ELF-1 (cell line): ENCODE measurements at places on chromosomes 16 and 17.

DNA sequence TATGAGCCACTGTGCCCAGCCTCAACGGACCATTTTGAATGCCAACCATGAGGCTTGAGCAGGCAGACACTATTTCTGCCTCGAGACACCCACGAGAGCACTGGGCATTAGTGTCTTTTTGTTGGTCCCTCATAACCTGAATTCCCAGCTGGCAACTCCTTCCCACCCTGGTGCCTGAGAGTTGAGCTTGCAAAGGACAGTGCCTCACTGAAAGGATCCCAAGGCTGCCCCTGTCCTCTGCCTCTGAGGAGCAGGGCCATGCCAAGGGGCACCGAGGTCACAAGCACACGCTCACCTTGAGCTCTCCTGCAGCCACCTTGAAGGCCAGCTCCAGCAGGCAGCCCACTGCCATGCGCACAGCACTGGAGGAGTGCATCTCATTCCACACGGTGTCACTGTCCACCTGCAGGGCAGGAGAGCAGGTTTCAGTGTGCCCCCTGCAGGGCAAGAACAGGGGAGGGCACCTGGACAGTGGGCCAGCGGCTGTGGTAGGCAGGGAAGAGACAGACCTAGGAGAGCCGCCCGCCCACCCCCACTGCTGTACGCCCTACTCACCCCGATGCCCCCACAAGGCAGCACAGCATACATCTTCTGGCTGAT lies 12.8 kb downstream of the G6PC3 start:
- DNase-seq: peak; percentile 71

GRCh38 chr16:48903039-48903438 lies 293.1 kb upstream of the N4BP1 start:
- DNase-seq: peak; percentile 14

DNA sequence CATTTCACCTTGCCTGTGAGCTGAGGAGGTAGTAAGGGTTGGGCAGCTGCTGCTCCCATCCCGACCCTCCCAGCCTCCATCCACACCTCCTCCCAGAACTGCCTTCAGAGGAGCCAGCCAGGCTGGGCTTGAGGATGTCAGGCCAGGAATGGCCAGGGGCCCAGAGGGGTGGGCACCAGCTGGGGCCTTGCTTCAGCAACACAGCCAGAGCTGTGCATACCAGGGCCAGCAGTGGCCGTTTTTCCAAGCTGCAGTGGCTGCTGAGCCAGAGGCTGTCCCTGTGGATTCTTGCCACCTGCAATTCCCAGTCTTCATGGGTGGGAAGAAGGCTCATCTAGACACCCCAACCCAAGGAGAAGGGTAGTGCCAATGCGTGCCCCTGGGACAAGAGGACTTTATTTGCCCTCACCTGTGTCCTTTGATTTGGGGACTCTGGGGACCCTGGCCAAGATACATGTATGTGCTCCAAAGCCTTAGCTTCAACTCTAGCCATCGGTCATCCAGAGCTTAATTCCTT lies 153.4 kb upstream of the SDK2 start:
- DNase-seq: no peak

DNA sequence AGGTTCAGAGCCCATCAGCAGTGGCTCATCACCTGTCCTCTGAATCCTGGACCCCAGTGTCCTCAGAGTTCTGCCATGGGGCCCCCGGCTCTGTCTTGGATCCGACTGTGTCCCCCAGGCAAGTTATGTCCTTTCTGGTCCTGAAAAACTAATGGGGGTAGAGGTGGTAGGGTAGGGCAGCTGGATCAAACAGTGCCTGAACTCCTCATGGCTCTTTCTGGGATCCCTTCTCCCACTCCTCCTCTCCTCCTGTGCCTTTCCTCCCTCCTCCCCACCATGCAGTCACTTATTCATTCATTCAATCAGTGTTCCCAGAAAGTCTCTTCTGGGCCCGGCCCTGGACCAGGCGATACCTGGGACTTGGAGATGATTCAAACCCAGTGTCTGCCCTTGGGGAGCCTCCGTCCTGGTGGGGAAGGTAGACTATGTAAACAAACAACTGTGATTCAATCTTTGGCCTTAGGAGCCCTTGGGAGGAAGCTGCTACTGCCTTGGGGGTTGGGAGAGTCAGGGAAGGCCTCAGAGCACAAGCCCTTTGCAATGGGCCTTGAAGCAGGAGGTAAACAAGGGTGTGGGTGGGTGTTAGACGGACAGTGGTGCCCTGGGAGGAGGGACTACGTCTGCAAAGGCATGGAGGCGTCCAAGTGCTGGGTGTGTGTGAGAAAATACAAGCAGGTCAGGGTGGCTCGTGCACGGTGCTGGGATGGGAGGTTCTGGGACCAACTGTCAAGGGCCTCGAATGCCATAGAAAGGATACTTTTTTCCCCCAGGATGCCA lies 6.4 kb upstream of the FAM83G start:
- peak; percentile 73 for DNase-seq

DNA sequence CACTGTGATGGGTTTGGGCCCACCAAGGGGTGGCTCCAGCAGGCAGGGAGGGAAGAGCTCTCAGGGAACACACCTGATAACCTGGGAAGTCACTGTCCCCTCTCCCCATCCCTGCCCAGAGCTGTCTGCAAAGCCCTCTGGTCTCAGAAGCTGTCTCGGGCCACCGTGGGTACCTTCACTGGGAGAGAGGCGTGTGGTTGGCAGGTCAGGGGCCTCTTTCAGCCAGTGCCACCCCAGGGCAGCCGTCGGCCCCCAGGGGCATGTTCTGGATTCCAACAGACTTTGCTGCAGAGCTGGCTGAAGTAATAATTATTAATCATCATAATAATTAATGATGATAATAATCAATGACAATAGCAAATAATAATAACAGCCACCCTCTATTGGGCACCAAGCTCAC lies 21.1 kb downstream of the MGAT5B start:
- DNase-seq: no peak

GRCh38 chr16:49455991-49456745 lies 82.6 kb downstream of the C16orf78 start:
- DNase-seq: no peak

DNA sequence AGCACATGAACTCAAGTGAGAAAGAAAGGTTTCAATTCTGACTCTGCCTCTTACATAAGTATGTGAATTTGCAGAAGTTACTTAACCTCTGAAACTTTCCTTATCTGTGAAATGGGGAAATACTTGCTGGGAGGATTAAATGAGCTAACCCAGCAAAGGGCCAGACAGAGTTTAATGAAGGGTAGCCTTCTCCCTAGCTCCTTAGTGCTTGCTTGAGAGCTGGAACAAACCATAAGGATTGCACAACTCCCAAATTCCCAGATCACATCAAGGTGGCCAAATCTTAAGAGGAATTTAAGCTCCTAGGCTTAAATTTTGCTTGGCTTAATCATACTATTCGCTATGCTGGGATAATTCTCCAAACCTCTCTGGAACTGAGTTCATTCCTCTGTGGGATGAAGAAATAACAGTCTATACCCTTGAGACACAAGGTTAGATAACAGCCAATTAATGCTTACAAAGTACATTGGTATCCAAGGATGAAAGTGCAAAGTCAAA lies 11.8 kb upstream of the WSB1 start:
- DNase-seq: no peak

DNA sequence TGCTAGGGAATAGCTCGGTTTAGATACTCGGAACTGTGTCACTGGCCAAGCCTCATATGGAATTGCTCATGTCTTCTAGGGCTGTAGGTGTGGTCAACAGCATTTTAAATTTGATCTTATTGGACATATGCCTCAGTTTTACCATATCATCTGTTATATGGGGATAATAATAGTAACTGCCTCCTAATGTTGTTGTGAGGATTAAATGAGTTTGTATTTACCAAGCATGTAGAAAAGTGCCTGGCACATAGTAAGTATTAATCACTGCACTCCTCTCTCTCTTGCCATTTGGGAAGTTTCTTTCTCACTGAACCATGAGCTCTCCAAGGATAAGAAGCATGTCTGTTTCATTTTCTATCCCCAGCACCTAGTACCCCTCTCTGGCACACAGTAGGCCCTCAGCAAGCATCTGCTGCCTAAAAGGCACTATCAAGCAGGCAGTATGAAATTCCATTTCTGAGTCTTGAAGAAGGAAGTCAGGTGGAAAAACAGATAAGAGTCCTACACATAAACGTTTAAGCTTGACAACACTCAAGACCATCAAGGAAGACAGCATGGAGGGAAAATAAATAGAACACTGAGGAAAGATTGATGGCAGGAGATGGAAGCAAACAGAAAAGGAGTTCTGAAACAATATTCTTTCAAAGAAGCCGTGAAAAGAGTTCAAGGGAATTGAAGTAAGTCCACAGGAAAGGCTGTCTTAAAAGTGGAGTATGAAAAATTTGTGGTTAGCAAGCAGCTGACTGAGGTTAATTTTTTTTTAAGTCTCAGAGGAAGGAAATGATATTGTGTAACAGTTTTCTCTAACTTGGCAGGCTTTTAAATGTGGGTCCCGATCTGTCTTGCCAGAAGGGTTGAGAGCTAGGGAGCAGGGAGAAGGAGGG lies 2.2 kb upstream of the ATP6V0A1 start:
- no peak for DNase-seq

DNA sequence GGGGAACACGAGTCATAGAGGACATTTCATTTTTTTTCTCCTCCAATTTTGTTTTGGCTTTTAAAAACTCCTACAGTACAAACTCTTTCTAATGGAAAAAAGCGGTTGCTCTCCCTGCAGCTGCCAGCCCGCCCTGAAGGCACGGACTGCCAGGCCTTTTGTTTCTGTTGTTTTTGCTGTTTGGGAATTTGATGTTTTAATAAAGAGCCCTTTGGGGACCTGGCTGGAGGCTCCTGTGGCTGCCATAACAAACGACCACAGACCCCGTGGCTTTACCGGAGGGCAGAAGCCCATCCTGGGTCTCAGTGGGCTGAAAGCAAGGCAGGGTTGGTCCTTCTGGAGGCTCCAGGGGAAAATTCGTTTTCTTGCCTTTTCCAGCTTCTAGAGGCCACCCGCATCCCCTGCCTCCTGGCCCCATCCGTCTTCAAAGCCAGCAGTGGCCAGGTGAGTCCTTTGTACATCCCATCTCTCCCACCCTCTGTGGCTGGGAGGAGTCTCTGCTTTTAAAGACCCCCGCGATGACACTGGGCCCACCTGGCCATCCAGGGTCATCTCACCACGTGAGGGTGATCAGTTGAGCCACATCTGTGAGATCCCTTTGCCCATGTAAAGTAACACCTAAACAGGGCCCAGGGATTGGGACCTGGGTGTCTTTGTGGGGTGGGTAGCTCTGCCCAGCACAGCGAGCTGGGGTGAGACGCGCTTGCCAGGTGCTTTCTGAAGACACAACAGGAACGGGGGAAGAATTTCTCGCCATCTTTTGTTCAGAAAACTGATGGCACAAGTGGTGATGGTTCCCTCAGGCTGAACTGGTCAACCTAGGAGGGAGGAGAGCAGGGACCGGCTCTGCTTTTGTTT lies 113.9 kb downstream of the BANP start:
- peak; percentile 82 for DNase-seq

DNA sequence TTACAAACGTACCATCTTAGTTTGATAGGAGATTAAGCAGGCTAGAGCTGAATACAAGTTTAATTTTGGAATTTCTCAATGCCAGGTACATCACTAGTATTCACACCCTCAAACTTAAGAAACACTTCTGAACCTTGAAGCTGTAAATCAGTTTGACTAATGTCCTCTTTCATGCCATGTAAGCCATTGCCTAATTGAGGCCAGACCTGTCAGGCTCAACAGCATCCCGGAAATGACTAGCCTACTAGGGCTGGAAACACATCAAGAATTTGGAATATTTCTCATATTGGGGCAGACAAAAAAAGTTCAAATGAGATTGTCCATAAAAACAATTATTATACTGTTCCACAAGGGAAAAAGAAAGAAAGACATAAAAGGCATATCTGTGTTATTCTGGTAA lies 1.7 kb downstream of the USP32 start:
- no peak for DNase-seq
